Thyroid gland (tissue), 4 donors: ENCODE measurements at places on chromosomes 13 and 19. TPM values are rescaled to one million over a fixed set of nuclear protein-coding genes. Genes with fewer than 3 reads are reported as not detected.

DNA sequence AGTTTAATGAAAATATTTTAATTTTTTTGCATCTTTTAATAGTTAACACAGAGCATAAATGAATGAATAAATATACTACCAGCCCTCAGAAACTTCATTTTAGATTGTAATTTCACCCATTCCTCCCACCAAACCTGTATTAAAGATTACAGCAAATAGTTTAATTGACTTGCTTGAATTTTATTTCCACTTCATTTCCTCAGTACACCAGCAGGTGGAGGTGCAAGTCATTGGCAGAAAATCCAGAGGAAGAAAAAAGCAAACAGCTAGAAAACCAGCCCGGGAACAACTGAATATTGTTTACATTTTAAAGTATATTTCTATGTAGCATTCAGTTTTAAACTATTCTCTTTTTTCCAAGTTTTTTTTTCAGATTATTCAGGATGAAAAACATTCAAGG lies 177.8 kb downstream of the OLFM4 start:
- no peak for DNase-seq
- no peak overlapping the region for H3K4me3 ChIP-seq
- peaks cover 6% of the 10 kb centered on the region for H3K4me1 ChIP-seq

DNA sequence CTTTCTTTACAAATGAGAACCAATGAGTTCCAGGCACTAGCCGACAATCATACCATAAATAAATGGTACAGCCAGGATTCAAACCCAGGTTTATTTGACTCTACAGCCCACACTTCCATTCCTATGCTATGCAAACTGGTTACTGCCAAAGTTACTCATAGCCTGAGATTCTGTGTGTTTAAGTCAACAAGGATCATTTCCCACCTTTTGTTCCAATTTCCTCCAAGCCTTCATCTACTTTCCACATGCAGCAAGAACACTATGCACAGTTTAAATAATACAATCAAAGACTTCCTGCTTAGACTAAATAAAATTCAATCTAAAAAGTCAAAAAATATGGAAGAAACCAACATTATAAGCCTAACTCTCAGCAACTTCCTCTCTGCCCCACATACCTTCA lies 59.2 kb upstream of the KLF12 start:
- H3K27me3 ChIP-seq = no peaks in the 10 kb centered on the region
- no peaks in the 10 kb centered on the region for H3K36me3 ChIP-seq
- H3K4me1 ChIP-seq = no peaks in the 10 kb centered on the region
- no peak for DNase-seq
- H3K27ac ChIP-seq = no peak overlapping the region

DNA sequence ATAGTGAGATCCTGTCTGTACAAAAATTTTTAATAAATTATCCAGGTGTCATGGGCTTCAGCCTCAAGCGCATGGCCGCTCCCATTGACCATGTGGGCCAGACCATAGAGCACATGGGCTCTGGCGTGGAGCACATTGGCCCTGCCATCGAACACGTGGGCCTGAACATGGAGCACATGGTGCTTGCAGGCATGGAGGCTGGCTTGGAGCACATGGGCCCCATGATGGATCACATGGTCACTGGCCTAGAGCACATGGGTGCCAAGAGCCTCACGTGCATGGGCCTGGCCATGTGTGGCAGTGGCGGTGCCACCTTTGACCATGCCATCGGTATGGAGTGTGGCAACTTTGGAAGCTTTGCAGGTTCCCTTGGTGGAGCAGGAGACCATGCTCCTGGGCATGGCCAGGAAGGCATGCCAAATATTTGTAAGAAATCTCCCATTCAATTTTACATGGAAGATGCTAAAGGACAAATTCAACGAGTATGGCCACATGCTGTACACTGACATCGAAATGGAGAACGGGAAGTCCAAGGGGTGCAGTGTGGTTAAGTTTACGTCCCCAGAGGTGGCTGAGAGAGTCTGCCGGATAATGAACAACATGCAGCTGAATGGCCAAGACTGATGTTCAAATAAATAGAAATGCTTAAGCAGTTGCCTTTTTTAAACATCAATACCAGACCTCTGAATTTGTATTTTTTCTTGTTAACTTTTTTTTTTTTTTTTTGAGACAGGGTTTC lies 21.3 kb upstream of the SLC1A5 start:
- H3K4me3 ChIP-seq = no peak overlapping the region
- H3K36me3 ChIP-seq = no peaks in the 10 kb centered on the region
- H3K27ac ChIP-seq = no peak overlapping the region
- H3K4me1 ChIP-seq = no peaks in the 10 kb centered on the region

GRCh38 chr13:42812316-42812715 lies 30.9 kb downstream of the FAM216B start:
- no peaks in the 10 kb centered on the region for H3K4me1 ChIP-seq
- H3K27me3 ChIP-seq = no peaks in the 10 kb centered on the region
- H3K4me3 ChIP-seq = no peak overlapping the region
- no peaks in the 10 kb centered on the region for H3K36me3 ChIP-seq

GRCh38 chr13:27925220-27925991 lies 5.6 kb downstream of the PDX1 start:
- no peak overlapping the region for H3K4me3 ChIP-seq
- H3K27me3 ChIP-seq = peaks cover 51% of the 10 kb centered on the region
- H3K27ac ChIP-seq = no peak overlapping the region
- DNase-seq = no peak
- peaks cover 5% of the 10 kb centered on the region for H3K4me1 ChIP-seq
- H3K36me3 ChIP-seq = no peaks in the 10 kb centered on the region

PNMA8A gene
- total RNA-seq = 24.6 TPM
